AG04449 (cell line): ENCODE measurements at places on chromosomes 4 and X.

DNA sequence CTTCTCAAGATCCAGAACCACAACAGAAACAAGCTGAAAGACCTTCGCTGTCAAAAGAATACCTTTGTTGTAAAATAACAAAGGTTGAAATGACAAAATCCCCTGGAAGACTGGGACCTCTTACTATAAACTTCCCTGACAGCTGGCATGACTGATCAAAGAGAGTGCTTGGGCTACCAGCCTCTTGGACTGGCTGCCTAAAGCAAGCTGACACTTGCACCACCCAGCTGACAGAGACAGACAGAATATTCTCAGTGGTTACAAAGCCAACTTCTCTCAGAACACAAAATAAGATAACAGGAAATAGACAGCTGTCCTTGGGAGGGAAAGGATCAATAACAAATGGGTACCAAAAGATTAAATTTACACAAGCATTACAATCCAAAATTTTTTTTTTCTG lies 241.7 kb upstream of the SPOCK3 start:
- no peak for DNase-seq

DNA sequence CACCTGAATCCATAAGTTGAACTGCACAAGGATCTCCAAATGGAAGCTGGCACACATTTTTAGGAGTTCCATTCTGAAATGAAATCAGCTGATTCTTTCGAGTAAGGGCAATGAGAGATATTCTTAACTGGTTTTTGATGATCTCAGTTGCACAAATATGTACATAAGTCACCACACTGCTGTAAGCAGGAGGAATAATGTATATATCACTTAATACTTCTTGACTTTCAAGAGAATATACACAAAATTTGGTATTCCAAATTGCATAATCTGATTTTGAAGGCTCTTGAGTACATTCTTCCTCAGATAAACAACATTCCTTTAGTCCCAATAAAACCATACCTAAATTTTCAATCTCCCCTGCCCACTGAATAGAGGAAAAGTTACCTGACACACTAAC lies 8.2 kb downstream of the FANCB start:
- peak; percentile 40 for DNase-seq

GRCh38 chrX:44157858-44158257 lies 184.7 kb upstream of the NDP start:
- no peak for DNase-seq

DNA sequence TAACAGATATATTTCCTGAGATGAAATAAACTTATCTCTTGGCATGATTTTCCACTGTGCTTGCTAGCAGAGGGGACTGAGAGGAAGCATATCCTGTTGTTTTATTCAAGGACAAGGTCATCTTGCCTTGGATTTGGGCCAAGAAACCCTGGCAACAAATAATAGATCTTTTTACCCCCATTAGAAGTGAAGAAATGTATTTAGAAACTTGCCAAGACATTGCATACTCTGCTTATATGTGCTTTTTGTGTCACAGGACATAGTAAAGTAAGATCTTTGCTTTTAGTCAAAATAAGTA lies 170.2 kb downstream of the RAPGEF2 start:
- no peak for DNase-seq

DNA sequence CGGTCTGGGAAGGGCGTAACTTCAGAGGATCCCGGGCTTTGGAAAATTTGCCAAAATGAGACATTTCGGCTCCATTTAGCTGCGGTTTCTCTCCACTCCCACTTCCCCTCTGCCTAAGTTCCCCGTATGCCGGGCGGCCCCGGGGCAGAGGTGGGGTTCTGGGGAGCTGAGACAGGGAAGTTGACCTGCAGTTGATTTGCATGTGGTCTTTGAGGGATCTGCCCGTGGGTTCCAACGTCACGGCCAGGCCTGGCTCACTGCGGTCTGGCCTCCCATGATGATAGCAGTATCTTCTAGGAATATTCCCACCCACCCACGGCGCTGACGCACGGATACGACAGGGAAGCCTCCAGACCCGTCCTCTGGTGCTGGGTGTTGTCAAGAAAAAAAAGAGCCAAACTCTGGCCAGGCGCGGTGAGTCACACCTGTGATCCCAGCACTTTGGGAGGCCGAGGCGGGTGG lies 27.3 kb upstream of the CRLF2 start:
- no peak for DNase-seq

DNA sequence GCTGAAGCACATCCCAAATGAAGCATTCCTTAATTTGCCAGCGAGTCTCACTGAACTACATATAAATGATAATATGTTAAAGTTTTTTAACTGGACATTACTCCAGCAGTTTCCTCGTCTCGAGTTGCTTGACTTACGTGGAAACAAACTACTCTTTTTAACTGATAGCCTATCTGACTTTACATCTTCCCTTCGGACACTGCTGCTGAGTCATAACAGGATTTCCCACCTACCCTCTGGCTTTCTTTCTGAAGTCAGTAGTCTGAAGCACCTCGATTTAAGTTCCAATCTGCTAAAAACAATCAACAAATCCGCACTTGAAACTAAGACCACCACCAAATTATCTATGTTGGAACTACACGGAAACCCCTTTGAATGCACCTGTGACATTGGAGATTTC lies 14.6 kb downstream of the TLR8 start:
- DNase-seq = no peak
